ENCODE measurements at places on chromosomes 7 and 10. TPM values are rescaled to one million over a fixed set of nuclear protein-coding genes. Genes with fewer than 3 reads are reported as not detected.

The CLDN3 gene
- not detected for total RNA-seq

The AKR1C4 gene
- not detected for total RNA-seq

The ANKRD7 gene
- total RNA-seq, result 0.66 TPM

The FFAR4 gene
- total RNA-seq, result not detected

The SPDYE1 gene
- total RNA-seq, result not detected

The ACBD7 gene
- 4.4 TPM for total RNA-seq

The GPR158 gene
- not detected for total RNA-seq

The STEAP2 gene
- not detected for total RNA-seq

The ADAP1 gene
- 28.6 TPM for total RNA-seq

The SLC35G1 gene
- total RNA-seq, result 3.1 TPM

The TSPAN13 gene
- 0.81 TPM for total RNA-seq

The OR6B1 gene
- total RNA-seq, result not detected

The PAPOLB gene
- 0.08 TPM for total RNA-seq

The TAS2R4 gene
- 1.0 TPM for total RNA-seq

The CAPZA2 gene
- 154 TPM for total RNA-seq

The SLC4A2 gene
- 112 TPM for total RNA-seq

The PIK3CG gene
- 55.6 TPM for total RNA-seq

The SPDYE2B gene
- total RNA-seq, result not detected

The CCDC3 gene
- not detected for total RNA-seq

The TMEM213 gene
- total RNA-seq, result not detected

The LRMDA gene
- not detected for total RNA-seq

The MALRD1 gene
- total RNA-seq, result not detected

The FAM131B gene
- total RNA-seq, result 2.4 TPM

The HELLS gene
- total RNA-seq, result 157 TPM

The EN2 gene
- total RNA-seq, result not detected

The ATG9B gene
- 6.8 TPM for total RNA-seq

The PRRT4 gene
- 0.16 TPM for total RNA-seq

The GCK gene
- not detected for total RNA-seq

The FAM25G gene
- total RNA-seq, result not detected

The HTRA1 gene
- total RNA-seq, result not detected

The CPXM2 gene
- total RNA-seq, result not detected

The SPDYE9 gene
- not detected for total RNA-seq

Measured in activated CD8-positive, alpha-beta T cell treated with anti-CD3 and anti-CD28 coated beads, Interleukin-2, amount 10 ng/mL, durations not matched to agents 7 days and 5 days (primary cell).